ENCODE measurements at places on chromosomes 16 and 17.

- no peak for DNase-seq
Measured at GRCh38 chr17:47120521-47121095, 68.5 kb downstream of the CDC27 start.

DNA sequence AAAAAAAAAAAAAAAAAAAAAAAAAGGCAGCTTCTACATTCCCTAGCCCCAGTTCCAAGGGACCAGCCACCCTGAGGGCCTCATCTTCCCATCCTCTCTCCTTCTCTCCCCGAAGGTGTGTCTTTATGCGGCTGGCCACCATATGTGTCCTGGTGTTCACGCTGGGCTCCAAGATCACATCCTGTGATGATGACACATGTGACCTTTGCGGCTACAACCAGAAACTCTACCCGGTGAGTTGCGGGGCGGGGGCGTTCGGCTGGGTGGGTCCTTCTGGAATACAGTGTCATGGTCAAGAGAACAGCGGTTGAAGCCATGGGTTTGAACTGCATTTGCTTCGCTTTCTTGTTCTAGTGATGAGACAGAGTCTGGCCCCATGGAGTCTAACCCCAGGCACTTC lies 22.6 kb upstream of the COQ7 start:
- DNase-seq: no peak

- DNase-seq: no peak
Measured at GRCh38 chr17:15291674-15292361, 26.7 kb upstream of the PMP22 start.

DNA sequence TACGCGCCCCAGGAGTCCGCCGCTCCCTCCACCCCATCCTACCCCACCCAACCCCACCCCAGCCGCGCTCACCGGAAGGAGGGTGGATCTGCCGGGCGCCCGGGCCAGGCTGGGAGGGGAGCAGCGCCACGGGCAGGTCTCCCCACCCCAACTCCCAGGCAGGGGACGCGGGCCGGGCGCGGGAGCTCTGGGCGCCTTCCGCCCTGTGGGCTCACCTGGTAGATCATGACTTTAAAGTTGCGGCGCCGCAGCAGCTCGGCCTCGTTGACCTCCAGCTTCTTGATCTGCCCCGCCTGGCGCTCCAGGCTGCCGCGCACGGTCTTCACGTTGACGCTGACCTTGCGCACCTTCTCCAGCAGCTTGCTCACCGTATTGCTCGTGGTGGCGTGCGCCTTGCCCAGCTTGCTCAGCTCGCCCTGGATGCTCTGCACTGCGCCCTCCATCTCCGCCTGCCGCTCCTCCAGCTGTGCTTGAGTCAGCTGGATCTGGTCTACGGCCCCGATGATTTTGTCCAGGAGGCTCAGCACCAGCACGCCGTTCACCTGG lies 571 bp downstream of the CAVIN1 start:
- no peak for DNase-seq

DNA sequence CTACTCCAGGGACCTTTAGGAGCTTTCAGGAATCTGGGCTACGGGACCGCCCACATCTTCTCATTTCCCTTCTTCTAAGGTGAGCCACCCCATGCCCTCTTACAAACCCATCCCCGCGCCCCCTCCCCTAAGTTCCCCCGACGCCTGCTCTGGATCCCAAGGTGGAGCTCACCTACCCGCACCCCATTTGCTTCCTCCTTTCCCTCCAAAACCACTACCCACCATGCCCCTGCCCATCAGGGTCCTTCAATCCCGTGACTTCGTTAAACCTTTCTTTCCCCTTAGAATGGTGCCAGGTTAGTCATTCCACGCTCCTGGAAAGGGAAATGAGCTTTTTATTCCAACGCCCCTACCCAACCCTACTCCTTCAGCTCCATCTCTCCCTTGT lies 326 bp upstream of the MTMR4 start:
- DNase-seq: no peak

- no peak for DNase-seq
Measured at GRCh38 chr17:50916026-50916707, 50.0 kb upstream of the TOB1 start.

DNA sequence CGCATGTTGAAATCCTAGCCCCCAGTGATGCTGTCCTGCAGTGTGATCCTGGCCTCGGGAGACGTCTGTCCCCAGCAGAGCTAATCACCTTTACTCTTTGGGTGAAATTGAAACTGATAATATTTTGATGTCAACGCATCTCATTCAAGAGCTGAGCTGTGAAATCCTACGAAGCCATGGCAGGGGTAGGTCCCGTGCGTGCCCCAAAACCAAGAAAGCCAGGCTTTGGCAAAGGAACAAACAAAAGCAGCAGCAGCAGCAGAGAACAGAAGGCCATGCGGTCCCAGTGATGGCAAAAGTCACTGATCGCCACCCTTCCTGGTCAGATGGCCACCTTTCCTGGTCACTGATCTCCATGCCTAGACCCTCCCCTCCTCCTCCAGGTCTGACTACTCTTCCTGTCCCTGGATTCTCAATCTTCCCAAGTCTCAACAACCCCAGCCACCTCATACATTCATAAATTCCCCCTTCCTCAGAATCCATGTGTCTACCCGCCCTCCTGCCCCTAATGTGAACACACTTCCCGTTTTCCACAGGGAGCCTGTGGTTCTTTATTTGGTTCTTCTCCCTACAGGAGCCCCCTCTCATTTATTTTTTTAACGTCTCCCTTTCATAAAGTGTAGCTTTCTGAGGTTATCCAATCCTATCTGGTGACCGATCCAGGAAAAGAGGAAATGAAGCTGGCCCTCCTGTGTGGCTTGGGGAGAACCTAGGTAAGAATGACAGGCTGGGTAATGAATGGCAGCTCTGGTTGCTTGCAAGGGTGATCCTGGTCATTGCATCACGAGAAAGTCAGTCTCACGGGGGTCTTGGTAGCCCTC lies 50.3 kb downstream of the CPPED1 start:
- no peak for DNase-seq

DNA sequence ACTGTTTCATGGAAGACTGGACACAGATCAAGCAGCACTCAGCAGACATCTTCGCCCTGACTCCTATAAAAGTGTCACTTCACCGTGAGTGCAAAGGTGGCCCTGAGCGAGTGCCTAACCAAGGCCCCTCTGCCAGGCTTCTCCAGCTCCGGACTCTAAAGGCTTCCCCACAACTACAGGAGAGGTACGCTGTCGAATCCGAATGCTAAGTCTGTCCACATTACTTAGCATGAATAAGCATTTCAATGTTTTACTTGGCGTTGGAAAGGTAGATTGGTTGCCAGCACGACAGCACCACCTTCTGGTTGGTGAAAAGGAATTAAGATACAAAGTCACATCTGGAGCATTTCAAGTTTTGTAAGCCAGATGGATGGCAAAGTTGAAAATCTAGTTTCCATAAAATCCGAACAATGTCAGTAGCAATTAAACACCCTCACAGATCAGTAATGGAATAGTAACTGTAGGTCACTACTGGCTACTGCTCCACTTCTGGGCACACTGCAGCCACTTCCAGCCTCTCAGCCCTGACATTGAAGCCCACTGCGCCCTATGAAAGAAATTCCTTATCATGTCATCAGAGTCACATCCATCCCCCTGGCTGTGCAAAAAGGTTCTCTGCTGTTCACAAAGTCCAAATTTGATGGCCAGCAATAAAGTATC lies 100.9 kb downstream of the PARN start:
- peak; percentile 88 for DNase-seq

DNA sequence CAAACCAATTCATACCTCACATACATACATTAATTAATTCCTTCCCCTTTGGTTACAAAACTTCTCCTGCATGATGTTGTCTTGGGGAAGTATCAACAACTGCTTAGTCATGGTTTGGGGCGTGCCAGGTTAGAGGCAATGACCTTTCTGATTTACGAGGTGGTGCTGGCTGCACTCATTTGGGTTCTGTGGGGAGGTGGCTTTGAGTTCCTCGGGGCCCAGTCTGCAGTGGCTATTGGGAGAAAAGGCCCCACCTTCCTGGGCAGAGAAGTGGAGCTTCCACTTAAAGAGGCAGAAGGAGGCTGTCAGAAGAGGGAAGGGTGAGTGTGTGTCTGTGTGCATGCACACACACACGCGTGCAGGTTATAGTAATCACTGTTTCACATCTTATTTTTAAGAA lies 10.2 kb upstream of the ETV4 start:
- DNase-seq: no peak

- no peak for DNase-seq
Measured at GRCh38 chr16:22785552-22785951, 28.4 kb upstream of the HS3ST2 start.

GRCh38 chr16:89601906-89602272 lies 11.6 kb upstream of the DPEP1 start:
- DNase-seq: no peak

- DNase-seq: no peak
Measured at GRCh38 chr17:81470944-81471817, 41.4 kb downstream of the ACTG1 start.

GRCh38 chr17:8445536-8445935 lies 9.9 kb downstream of the NDEL1 start:
- no peak for DNase-seq

DNA sequence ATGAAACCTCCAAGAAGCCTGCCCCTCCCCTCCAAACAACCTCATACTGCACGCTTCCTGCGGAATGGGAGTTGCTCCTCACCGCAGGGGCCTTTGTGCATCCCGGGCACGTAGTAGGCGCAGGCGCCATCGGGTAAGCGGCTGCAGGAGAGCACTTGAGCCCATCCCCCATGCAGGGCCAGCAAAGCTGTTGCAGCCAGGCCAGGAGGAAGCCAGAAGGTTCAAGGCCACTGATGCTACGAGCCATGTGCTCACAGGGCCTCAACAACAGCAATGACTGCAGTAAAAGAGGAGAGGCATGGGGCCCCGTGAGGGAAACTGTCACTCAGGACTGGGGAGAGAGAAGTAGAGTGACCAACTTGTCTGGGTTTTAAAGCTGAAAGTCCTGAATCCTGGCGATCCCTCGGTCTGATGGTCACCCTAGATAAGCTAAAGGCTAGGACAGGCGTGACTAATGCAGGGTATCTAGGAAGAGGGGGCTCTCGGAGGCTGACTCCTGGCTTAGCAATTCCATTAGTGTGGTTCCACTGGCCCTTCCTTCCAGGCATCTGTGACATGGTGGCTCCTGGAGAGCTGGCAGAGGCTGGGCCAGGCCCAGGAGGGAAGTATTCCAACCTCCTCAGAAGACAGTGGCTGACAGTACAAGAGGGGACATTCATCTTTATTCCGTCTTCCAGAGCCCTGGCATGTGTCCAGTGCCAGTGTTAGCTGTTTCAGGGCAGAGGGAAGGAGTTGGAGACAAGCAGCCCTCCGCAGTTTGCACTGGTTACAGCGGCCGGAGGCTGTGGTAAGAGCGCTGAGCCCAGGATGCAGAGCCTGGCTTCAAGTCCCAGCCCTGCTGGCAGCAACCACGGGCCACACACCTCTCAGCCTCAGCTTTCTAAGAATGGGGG lies 20.8 kb downstream of the GOSR2 start:
- DNase-seq: no peak

- DNase-seq: no peak
Measured at GRCh38 chr16:84524346-84524920, 20.0 kb upstream of the MEAK7 start.

DNA sequence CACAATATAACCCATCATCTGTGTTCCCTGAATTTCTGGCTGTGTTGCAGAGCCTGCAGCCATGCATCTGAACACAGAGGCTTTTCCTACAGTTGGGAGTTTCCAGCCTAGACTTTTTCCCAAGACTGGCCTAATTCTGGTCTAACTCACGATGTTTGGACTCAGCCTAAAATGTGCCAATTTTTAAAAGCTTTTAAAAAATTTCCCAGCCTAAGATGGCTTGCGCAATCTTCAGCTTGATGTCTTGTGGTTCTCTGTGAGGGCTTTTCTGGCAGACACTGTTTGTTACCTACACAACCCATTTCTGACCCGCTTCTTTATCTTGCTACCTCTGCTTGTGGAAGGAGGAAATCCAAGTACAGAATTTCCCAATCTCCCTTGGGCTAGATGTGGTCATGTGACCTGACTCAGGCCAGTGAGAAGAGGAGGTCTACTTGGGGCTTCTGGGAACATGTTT lies 72.7 kb upstream of the GAS7 start:
- no peak for DNase-seq

- DNase-seq: no peak
Measured at GRCh38 chr17:43756201-43756600, 2.4 kb downstream of the SOST start.

DNA sequence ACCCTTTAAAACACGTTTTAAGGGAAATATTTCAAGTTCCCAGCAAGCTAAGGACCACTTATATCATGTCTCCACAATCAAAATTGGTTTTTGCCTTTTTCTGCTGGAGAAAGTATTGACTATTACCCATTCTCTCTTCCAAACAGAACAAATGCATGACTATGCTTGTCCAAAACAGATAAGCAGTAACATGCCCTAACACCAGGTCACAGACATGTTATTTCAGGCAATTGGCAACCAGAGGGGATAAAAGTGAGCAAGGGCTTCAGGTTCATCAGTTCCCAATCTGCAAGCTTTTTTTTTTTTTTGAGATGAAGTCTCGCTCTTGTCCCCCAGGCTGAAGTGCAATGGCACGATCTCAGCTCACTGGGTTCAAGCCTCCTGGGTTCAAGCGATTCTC lies 15.0 kb downstream of the SKA2 start:
- DNase-seq: no peak

DNA sequence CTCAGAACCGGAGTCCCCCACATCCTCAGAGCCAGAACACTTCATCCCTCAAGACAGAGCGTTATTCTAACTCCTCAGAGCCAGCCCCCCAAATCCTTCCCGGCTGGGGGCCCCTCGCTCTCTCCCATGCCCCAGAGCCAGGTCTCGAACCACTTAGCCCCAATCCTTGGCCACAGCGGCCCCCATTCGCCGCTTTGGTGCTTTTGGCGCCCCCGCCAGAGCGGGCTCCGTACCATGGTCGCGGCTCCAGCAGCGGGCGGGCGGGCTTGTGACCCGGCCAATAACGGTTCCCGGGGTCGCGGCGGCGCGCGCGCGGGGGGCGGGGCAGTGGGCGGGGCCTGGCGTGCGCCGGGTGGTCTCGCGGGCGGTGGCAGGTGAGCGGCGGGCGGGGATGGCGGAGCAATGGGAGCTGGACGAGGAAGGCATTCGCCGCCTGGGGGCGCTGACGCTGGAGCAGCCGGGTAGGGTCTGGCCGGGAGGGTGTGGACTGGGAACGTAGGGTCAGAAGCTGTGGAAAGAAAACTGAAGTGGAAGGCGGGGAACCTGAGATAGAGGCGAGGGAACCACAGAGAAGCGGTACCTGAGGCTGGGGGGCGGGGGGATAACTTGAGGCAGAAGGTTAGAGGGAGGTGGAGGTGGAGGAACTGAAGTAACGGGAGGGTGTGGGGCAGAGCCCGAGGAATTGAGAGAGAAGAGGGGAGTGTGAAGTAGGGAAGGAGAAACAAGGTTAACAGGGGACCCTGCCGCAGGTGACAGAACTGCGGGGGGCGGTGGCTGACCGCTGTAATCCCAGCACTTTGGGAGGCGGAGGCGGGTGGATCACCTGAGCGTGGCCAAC lies at the start of the genes KCTD19 and LRRC36:
KCTD19 (minus strand) TSS at position 270 of the 838 bp plus-strand sequence; CDS start at position 236, 34 bp downstream.
LRRC36 (plus strand) TSS at position 344 of the 838 bp plus-strand sequence; CDS start at position 392, 48 bp downstream.
- no peak for DNase-seq

DNA sequence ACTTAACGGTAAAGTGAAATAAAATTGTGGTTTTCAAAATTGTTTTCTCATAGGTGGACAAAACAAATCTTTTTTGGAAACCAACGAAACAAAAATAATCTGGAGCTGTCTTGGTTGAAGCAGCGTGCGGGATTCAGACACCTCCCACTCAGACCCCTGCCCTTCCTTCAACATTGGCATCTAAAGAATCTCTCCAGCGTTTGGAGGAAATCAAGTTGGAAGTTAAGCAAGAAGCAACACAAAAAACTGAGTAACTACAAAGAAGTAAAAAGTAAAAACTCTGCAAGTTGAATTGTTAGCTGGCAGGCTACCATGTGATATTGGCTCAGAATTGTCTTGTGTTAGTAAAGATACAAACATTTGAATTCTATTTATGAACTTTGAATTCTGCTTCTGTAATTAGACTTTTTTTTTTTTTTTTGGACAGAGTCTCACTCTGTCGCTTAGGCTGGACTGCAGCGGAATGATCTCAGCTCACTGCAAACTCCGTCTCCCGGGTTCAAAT lies 361.0 kb upstream of the PMFBP1 start:
- DNase-seq: no peak

All from non-pigmented ciliary epithelial cell (primary cell).